ENCODE measurements at places on chromosomes 12 and 14.
A peak's percentile ranks its signal among the peaks of the same experiment; 100 is the strongest.

GRCh38 chr12:24839268-24839791 lies 109.6 kb downstream of the BCAT1 start:
- peak; percentile 64 for DNase-seq

DNA sequence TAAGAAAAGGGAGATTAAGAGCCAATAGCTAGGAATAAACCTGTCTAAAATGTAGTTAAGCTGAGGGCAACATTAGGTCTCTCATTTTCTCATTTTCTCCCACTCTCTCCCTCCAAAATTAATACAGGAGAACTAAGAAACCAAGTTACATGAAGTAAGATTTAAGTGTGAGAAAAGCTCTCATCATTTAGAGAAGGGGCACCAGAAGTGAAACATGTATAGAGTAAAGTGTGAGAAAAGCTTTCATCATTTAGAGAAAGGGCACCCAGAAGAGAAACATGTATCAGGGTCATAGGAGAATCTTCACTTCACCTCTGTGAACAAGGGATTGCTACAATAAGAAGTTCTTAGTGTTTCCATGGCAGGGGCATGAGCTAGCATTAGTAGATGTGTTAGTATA lies 132.4 kb upstream of the CNTN1 start:
- DNase-seq = no peak

GRCh38 chr12:18864900-18865561 lies 127.1 kb downstream of the CAPZA3 start:
- DNase-seq = no peak

GRCh38 chr12:77349689-77350370 lies 284.5 kb upstream of the E2F7 start:
- DNase-seq = no peak

- no peak for DNase-seq
Observed at GRCh38 chr12:103043531-103044486, 86.3 kb downstream of the ASCL1 start.

GRCh38 chr12:9378430-9378835 lies 170.2 kb upstream of the PZP start:
- DNase-seq = no peak

DNA sequence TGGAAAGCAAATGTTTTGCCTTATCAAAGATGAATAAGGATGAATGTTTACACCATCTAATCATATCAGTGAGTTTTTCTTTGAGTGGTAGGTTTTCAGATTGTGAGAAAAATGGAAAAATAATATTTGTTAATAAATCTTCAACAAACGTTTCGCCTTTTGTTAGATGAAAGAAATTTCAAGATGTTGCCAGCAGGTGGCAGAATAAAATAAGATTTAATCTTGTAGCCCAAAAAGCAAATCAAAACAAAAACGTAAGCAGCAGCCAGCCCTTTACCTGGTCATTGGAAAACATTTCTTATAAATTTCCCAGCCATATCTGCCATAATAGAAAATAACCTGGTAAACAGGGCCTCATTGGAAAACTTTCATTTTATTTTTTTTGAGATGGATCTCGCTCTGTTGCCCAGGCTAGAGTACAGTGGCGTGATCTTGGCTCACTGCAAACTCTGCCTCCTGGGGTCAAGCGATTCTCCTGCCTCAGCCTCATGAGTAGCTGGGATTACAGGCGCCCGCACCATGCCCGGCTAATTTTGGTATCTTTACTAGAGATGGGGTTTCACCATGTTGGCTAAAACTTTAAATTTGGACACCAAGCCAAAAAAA lies 15.4 kb upstream of the TMEM120B start:
- no peak for DNase-seq

DNA sequence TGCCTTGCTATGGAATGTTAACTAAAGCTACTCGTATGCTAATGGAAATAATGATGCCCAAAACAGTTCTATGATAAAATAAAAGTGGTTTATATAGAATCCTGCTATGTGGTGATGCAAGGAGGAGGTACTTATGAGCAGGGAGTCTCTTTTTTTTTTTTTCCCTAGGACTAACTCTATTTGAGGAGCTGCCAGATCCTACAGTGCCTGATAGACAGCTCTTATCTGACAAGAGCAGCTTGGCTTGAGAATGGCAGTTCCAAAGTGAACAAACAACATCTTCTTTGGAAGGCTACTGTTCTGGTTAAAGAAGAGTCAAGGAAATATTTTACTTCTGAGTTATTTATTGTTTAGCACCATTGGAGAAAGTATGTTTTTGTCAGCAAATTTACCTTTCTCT lies 10.2 kb upstream of the ACSM4 start:
- DNase-seq = no peak

- DNase-seq = no peak
Observed at GRCh38 chr12:14403711-14404196, 38.3 kb downstream of the ATF7IP start.

- no peak for DNase-seq
Observed at GRCh38 chr12:38844267-38844666, 61.1 kb downstream of the CPNE8 start.

DNA sequence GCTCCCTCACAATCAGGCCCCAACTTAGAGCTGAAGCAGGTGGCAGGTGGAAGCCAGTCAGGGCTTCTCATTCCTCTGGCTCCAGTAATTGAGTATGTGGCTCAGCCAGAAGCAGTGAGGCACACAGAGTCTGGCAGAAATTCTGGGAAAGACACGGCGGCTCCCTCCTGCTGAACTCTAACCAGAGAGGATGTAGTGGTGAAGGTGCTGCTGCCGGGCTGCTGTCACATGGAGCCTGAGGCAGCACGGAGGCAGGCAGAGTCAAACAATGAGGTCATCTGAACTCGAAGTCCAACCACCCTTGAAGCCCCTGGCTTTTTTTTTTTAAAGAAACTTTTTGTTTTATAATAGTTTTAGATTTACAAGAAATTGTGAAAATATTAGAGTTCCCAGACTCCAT lies 33.4 kb upstream of the SMOC1 start:
- no peak for DNase-seq

GRCh38 chr14:103391048-103391447 lies 5.8 kb downstream of the MARK3 start:
- DNase-seq = no peak

- no peak for DNase-seq
Observed at GRCh38 chr12:131867891-131868675, 26.3 kb upstream of the ULK1 start.

- no peak for DNase-seq
Observed at GRCh38 chr14:57883061-57883460, 17.2 kb upstream of the SLC35F4 start.

- no peak for DNase-seq
Observed at GRCh38 chr14:33930439-33930838, 20.4 kb downstream of the EGLN3 start.

DNA sequence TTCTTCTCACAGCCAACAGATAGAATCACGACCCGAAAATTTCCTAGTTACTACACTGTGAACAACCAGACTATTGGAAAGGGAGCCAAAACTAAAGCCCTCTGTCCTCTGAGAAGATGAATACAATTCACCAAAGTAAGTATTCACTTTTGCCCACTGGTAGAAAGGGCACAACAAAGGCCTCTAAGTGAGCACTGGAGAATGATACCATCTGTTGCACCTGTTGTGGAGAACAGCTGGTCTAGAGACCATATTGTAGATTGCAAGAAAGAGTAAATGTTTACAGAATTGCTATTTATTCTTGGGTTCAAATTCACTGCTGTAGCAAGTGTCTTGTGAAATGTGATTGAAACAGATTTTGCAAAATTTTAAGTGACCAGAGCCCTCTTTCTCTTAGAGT lies 46.9 kb upstream of the ANO6 start:
- DNase-seq = no peak

GRCh38 chr12:14777271-14777670 lies 26.0 kb downstream of the WBP11 start:
- no peak for DNase-seq

DNA sequence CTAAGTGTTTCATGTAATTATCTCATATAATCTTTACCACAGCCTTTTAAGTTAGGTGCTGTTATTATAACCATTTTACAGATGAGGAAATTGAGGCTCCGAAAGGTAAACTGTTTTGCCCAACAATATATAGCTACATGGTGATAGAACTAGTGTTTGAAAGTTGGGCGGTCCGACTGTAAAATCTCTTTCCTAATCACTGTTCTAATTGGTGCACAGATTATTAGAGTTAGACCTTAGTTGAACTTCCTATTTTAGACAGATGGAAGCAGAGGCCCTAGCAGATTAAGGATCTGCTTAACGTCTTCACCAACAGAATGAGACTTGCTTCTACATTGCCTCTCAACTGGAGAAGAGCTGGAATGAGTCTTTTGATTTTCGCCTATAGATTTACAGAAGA lies 30.0 kb upstream of the DUSP6 start:
- no peak for DNase-seq

- DNase-seq = no peak
Observed at GRCh38 chr12:30012816-30013450, 229.2 kb upstream of the TMTC1 start.

DNA sequence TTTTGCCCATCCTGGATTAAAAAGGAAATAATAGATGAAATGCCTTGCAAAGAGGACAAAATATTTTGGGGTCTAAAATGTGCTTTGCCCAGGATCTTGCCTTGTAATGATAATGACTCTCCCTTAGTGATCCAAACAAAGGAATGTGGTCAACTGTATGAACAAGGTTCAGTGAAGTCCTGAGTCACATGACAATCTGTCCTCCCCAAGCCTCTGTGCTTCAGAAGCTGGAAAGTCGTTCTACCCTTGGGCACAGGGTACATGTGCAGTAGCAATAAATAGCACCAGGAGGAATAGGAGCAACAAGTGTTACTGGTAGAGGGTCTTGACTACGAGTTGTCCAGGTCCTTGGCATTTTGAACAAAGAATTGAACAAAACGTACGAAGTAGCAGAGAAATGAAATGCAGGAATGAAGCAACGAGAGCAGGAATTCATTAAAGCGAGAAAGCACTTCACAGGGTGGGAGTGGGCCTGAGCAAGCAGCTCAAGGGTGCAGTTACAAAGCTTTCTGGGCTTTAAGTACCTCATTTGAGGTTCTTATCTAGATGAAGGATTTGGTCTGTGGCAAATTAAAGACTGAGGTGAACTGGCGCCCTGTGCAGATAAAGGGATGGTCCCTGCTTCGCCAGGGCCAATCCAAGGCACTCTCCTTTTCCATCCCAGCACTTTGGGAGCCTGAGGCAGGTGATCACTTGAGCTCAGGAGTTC lies 65.8 kb downstream of the RESF1 start:
- no peak for DNase-seq

GRCh38 chr12:80756875-80757274 lies 40.2 kb downstream of the MYF5 start:
- no peak for DNase-seq

GRCh38 chr14:72924337-72924736 lies 1.9 kb upstream of the DCAF4 start:
- no peak for DNase-seq

DNA sequence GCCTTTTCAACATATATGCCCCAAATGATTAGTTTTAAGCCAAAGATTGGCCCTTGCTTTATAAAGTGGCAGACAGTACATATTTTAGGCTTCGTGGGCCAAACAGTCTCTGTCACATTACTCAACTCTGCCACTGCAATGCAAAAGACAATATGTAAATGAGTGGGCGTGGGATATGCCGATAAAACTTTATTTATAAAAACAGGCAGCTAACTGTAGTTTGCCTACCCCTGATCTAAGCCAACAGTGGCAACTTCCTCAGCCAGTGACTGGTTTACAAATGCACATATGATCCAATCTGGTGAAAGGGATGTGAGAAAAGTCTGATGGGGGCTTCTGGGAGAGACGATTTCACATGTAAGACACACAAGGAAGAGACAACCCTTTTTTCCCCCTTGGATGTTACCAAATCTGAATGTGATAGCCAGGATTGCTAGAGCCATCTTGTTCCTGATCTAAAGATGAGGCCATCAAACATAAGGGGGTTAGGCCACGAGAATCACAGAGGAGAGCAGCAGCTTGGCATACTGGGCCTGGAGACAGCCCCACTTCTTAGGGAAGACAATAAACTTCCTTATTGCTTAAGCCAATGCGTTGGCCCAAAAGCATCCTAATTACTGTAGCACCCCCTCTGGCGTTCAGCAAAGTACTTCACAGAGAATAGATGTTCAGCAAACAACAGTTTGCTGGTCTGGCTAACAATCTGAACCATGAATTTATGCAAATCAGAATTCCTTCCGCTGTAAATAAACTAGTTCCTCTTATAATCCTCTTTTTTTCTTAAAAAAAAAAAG lies 75.2 kb upstream of the TMCC3 start:
- no peak for DNase-seq

- no peak for DNase-seq
Observed at GRCh38 chr12:117498256-117498655, 136.8 kb upstream of the NOS1 start.

GRCh38 chr12:107322063-107322462 lies 228.7 kb upstream of the CRY1 start:
- DNase-seq = no peak
